ENCODE measurements at places on chromosomes 4 and X. TPM values are rescaled to one million over a fixed set of nuclear protein-coding genes. Genes with fewer than 3 reads are reported as not detected.

DNA sequence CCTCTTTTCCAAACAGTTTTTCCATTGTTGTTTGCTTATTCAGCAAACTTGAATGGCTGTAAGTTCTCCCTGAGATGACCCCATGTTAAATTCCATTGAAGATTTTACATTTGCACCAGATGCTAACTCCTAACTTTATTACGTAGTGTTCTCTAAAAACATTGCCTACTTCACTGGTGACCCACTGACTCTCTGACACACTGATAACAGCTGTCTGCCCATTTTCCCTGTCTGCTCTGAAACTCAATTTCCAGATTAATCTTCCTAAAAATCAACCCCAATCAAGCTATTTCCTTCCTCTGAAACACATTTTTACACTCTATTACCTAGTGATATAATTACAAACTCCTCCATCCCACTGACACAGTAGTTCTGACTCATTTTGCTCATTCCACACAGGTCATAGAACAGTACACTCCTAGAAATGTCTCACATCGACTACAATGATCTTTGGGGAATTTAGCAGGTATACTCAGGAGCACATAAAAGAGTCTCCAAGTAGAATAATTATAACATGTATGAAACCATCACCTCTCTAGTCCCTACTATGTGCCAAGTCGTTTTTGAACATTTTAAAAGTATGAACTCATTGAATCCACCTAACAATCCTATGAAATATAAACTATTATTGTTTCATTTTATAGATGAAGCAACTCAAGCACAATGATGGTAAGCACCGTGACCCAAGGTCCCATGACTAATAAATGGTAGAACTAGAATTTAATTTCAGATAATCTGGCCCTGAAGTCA, 210.9 kb downstream of the SLIT2 start:
- DNase-seq: no peak

DNA sequence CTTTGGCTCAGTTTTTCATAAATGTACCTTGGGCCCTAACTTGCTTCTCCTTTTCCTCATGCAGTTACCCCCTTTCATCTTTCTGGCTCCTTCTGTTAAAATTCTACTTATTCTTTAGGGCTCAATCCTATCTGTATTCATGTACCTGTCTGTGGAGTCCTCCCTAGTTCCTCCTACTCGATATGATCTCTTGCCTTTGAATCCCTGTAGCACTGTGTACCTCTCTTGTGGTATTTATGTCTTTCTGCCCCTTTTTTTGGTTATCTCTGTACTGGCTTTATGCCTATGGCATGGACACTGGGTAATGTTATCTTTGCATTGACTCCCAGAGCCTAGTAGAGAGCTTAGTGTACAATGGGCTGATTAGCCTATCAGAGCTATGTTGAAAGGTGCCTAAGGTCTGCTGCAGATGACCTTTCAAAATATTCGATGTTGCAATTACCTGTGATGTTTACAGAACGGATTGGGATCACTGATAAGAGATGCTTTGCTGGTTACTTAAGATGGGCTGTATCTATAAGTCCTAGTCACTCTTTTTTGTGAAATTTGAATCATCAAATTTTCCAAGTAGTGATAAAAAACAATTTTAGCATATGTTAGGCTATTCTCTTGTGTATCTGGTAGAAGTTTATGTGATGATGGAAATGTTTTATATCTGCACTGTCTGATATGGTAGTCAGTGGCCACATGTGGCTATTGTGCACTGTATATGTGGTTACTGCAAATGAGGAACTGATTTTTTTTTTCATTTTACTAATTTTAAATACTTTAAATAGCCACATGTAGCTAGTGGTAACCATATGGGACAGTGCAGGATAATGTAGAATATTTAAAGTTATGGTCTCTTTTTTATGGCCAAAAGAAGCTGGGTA, 33.5 kb downstream of the TMEM164 start:
- no peak for DNase-seq

- DNase-seq: no peak
Observed at GRCh38 chrX:81168391-81168790, 33.3 kb downstream of the HMGN5 start.

- DNase-seq: no peak
Observed at GRCh38 chrX:538311-538710, 92.3 kb upstream of the SHOX start.

The CD38 gene
- 19.0 TPM for total RNA-seq

Data from Peyer's patch (tissue), 4 donors.